Activated CD4-positive, alpha-beta memory T cell treated with anti-CD3 and anti-CD28 coated beads, Interleukin-2, amount 10 ng/mL, durations not matched to agents 7 days and 5 days (primary cell): ENCODE measurements at places on chromosomes 2 and 18.

GRCh38 chr2:121096611-121097010, 188.4 kb downstream of the TFCP2L1 start:
- DNase-seq = no peak

DNA sequence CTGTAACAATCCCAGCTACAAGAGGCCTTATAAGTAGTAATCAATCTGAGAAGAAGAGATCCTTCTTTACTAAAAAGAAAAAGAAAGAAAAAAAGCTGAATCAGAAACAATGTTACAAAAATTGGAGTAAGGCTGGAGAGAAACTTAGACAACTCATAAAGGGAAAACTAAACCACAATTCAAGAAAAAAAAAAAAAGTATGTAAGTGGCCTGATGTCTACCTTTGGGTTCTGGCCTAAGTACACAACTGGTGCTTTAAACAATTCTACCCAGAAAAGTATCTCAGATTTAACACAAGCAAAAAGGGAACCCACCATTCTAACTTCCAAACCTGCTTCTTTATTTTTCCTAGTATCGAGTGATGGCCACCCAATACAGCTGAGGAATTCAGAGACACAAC, 45.3 kb downstream of the ZNF521 start:
- no peak for DNase-seq

- no peak for DNase-seq
These were observed 64.7 kb downstream of the MRPL35 start for GRCh38 chr2:86263956-86264355.

- DNase-seq = no peak
These were observed 587.7 kb downstream of the CPS1 start for GRCh38 chr2:211144078-211144477.

DNA sequence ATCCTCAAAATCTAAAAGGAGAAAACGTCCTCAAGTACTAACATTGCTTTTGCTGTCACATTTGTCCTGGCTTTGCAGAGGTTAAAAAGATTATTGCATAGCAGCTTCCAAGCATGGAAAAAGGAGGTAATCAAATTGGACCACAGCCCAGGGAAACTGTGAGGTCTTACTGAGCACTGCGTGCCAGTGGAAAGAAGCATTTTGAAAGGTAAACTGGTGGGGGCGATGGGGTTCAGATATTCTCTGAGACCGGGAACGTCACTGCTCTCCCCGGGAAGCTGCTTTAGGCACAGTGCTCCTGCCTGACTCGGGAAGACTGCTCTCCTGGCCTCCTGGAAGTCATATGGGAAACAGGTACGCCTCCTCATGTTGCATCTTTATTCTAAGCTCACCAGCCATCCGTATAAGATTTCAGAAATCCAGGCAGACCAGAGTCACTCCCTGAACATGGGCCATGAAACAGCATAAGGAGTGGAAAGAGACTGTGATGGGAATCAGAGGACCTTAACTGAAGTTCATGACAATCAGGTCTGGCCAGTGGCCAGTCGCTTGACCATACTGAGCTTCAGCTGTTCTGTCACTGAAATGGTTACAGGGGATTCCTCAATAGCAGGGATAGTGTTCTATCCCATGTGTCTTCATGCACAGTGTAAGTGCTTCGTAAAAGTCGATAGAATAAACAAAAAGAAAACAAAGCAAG, 284.1 kb downstream of the TRIB2 start:
- no peak for DNase-seq
